Activated CD8-positive, alpha-beta memory T cell treated with anti-CD3 and anti-CD28 coated beads for 24 hours (primary cell): ENCODE measurements at places on chromosomes 6 and 20.

GRCh38 chr6:47109281-47109680 is 67.1 kb upstream of the ADGRF1 start:
- no peak for DNase-seq

DNA sequence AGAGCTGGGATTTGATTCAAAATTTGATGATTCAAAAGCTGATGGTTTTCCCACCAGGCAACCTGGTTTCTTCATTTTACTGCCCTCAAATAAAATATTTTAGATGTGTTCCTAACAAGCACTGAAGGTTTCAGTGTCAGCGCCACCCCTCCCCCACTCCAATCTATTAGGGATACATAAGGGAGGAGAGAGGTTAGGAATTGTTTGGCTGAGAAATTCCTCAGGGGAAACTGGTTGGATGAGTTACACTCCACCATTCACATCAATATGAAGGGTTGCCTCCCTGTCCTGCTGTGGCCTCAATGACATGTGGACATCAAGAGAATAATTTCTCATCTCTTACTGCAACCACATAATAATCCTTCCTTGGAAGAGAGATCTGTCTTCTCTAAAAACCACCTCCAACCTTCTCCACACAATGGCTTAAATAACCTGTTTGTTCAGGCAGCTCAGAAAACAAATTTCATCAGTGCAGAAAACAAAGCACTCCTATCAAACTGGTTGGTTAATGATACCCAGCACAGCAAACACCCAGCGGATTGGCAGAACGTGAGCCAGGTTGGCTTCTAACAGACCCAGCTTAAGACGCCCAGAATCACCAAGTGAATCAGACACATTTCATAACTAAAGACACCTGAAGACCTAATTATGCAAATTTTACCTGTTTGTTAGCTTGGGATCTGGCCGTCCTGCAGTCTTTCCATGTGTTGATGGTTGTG is 136.0 kb upstream of the SGK1 start:
- no peak for DNase-seq

GRCh38 chr6:133945158-133945557 is 7.9 kb upstream of the TBPL1 start:
- no peak for DNase-seq

- no peak for DNase-seq
Observed at GRCh38 chr6:3742076-3742425, 9.5 kb downstream of the PXDC1 start.

DNA sequence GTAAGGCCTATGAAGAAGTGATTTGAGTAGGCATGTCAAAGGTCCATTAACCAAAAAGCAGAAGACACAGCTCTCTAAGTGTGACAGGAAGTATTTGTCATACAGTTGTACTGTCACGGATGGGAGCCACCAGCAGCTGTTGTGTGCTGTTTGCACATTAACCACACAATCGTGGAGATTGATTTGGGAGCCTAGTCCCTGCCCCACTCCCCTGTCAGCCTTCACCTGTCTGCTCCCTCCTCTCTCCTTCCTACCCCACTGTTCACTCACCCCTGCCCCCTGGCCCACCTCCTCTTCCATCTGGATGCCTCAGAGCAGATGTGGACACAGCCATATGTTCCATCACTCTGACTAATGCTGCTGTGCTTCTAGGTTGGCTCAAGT is 124.7 kb upstream of the SPACA1 start:
- no peak for DNase-seq

DNA sequence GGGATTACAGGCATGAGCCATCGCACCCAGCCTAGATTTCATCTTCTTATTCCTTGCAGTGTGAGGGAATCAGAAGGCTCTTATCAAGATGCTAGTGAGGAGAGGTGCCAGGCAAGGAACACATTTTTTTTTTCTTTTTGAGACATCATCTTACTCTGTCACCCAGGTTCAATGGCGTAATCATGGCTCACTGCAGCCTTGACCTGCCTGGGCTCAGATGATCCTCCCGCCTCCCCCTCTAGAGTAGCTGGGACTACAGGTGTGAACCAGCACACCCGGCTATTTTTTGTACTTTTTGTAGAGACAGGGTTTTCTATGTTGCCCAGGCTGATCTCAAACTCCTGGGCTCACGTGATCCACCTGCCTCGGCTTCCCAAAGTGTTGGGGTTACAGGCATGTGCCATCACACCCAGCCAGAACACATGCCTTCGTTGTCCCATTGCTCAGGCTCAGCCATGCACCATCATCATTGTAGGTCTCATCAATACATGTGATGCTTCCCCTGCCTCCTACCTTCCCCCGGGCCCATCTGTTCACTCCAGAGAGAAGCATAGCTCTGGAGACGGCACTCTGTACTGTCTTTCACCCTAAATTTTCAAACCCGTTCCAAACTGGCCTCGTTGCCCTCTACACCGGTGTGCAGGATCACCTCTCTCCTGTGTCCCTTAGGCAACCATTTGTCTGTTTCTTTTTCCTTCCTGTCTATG is 10.1 kb downstream of the FLOT1 start:
- no peak for DNase-seq

GRCh38 chr20:18614244-18614643 is 26.4 kb downstream of the DTD1 start:
- no peak for DNase-seq

- DNase-seq = no peak
Observed at GRCh38 chr20:34243377-34243776, 2.2 kb downstream of the ASIP start.

GRCh38 chr6:118495485-118496280 is 52.4 kb upstream of the PLN start:
- no peak for DNase-seq

DNA sequence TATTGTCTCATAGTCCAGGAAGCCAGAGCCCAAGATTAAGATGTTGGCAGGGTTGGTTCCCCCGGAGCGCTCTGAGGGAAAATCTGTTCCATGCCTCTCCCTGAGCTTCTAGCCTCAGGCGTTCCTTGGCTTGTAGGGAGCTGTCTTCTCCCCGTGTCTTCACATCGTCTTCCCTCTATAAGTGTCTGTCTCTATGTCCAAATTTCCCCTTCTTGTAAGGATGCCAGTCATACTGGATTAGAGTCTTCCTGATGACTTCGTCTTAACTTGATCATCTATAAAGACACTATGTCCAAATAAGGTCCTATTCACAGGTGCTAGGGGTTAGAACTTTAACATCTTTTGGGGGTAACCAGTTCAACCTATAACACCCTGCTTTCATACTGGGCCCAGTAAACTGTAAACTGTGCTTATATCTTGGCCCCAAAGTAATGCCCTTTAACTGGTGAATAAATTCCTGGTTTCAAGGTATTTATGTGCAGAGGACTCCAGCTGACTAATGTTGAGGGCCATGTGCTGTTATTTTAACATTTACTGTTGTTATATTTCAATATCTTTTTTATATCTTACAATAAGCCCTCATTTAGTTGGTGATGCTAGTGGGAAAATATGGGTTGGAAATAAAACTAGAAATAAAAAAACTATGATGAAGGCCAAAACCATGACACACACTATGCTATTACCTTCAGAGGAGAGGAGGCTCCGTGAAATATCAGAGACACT is 101.7 kb upstream of the IYD start:
- no peak for DNase-seq

DNA sequence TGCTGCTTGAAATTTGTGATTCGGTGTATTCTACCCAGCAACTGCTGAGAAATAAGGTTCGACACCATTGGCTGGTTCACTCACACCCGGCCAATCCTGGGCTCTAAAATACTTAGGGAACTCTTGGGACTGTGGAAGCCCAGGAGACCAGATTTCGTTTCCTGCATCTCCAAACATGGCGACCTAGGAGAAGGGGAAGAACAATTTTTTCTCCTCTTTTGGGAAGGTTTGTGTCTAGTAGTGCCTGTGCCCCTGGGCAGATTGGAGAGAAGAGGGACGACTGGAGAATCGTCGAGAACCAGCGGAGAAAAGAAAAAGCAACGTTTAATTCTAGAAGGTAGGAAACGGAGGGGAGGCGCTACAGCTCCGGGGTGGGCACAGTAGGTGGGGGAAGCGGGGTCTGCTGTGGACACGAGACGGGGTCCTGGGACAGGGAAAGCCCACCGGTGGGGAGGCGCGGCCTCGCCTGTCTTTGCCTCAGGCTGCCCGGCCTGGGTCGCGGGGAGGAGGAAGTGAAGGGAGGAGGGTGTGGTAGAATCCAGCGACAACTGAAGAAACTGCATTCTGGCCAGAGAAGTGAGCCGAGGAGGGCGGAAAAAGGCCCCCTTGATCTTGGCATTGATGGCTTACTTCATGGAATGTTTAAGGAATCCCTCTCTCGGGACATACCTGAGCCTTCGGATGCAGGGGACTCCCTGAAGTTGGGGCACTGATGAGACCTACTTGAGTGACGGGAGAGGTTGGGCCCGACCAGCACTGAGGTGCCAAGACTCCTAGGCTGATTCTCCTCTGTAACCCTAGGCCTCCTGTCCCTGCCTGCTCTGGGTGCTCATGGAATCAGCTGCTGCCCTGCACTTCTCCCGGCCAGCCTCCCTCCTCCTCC is at the start of gene BTN2A1:
TSS of gene BTN2A1 (plus strand) at position 150 of the 883 bp plus-strand sequence. CDS start at position 832, 682 bp downstream.
- DNase-seq = peak; percentile 78

- DNase-seq = no peak
Observed at GRCh38 chr6:54800050-54800600, 46.4 kb upstream of the FAM83B start.

GRCh38 chr20:63822276-63822696 is 8.8 kb downstream of the ZBTB46 start:
- no peak for DNase-seq

GRCh38 chr6:69284176-69284730 is 512.6 kb downstream of the LMBRD1 start:
- DNase-seq = no peak

- no peak for DNase-seq
Observed at GRCh38 chr6:56475736-56476457, 166.8 kb downstream of the DST start.

DNA sequence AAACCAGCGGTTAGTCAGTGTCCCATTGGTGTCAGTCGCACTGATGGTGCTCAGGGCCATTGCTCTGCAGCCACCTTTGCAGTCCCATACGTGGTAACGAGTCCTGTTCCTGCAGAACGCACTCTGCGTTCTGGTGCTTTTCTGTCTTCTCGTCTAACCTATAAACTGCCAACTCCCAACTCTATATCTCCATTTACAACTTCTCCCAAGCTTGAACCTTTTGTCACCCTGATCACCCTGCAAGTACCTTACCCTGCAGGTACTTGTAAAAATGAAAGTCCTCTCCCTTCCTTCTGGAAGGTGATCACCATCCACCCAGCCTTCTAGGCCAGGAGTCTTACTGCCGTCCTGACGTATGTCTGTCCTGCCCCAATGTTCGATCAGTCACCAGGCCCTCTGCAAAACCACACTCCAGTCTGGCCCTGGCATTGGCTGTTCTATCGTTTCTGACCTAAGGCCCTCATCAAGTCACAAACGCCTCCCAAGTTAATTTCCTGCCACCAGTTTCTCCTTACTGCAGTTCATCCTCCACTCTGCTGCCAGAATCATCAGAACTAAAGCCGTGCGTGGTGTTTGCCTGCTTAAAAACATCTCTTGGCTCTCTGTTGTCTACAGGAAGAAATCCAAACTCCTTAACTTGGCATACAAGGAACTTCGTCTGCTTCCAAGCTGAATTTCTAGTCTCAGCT is 7.9 kb downstream of the RREB1 start:
- peak; percentile 55 for DNase-seq

DNA sequence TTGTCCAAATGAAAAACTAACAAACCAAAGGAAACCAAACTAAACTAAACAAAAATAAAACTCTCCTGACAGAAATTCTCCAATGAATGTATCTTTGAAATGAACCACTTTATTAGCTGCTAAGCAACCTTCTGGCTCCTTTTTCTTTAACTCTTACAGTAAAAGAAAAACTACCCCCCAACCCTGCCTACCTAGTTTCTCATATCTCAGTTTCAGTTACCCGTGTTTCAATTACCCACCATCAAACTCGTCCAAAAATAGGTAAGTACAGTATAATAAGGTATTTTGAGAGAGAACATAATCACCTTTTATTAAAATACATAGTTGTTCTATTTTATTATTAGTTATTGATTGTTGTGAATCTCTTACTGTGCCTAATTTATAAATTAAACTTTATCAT is 177.4 kb upstream of the THEMIS start:
- DNase-seq = no peak

GRCh38 chr6:136987526-136987925 is 57.2 kb downstream of the IL20RA start:
- DNase-seq = no peak

- no peak for DNase-seq
Observed at GRCh38 chr20:44153636-44154043, 33.3 kb downstream of the JPH2 start.
